ENCODE measurements at places on chromosomes 2 and 18.

GRCh38 chr2:45643543-45644542 is 7.6 kb upstream of the PRKCE start:
- peak; percentile 33 for DNase-seq

DNA sequence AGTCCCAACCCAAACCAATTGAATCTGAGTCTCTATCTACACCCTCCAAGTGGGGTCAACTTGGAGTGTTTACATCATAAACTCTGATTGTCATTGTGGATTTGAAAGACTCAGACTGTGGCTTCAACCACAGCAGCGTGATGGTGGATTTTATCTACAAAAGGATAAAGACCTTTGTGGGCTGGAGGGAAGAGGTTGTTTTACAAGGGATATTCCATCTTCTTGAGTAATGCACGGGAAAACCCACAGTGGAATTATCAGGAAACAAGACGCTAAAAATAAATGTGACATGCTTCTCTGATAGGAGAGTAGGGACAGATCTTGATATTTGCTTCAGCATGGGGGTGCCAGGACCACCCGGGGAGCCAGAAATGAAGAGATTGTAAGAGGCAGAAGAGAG is 93.5 kb downstream of the LPIN1 start:
- no peak for DNase-seq

DNA sequence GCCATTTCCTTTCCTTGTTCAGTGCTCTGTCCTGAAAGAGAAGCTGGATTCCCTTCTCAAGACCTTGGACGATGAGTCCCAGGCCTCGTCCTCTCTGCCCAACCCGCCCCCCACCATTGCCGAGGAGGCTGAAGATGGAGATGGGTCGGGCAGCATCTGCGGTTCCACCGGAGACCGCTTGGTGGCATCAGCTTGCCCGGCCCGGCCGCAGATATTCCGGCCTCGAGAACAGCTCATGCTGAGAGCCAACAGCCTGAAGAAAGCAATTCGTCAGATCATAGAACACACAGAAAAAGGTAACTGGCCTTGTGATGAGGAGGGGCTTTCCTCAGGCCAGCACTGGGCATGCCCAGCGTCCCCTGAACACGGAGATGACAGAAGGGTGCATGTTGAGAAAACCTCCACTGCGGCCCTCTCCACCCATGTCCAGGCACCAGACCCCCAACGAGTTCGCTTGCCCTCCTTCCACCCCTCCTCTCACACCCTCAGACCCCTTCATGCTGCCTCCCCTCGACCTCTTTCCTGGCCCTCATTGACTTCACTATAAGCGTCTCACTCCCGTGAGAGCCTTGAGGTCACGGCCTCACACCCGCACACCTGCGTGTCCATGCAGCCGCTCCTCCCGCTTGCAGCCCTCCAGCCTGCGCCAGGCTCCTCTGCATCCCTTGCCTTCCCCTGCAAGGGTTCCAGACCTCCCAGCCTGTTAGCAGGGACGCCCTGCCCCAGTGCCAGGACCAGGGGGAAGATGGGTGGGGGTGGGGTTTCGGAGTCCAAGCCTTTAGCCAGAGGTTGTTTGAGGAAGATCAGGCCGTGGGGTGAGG is 95.0 kb downstream of the DGKD start:
- no peak for DNase-seq

DNA sequence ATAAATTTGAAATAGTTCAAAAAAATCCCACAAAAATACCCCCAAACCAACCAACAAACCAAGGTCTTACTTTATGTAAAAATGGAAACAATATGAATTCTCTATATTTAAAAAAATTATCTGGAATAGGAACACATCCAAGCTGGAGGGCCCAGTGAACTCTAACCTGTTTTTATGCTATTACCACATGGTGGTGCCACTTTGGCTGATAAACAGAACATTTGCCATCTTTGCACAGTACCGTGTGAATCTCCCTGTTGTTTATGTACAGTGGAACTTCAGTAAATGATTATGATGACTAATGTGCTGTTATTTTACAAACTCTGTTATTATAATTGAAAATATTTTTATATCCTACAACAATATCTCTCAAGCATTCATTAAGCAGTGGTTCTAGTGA is 145.3 kb upstream of the SMAD7 start:
- DNase-seq: peak; percentile 33

- no peak for DNase-seq
These were observed 7.4 kb upstream of the TMEM87B start for GRCh38 chr2:112047537-112048235.

GRCh38 chr2:64401529-64401880 is 52.5 kb upstream of the LGALSL start:
- no peak for DNase-seq

DNA sequence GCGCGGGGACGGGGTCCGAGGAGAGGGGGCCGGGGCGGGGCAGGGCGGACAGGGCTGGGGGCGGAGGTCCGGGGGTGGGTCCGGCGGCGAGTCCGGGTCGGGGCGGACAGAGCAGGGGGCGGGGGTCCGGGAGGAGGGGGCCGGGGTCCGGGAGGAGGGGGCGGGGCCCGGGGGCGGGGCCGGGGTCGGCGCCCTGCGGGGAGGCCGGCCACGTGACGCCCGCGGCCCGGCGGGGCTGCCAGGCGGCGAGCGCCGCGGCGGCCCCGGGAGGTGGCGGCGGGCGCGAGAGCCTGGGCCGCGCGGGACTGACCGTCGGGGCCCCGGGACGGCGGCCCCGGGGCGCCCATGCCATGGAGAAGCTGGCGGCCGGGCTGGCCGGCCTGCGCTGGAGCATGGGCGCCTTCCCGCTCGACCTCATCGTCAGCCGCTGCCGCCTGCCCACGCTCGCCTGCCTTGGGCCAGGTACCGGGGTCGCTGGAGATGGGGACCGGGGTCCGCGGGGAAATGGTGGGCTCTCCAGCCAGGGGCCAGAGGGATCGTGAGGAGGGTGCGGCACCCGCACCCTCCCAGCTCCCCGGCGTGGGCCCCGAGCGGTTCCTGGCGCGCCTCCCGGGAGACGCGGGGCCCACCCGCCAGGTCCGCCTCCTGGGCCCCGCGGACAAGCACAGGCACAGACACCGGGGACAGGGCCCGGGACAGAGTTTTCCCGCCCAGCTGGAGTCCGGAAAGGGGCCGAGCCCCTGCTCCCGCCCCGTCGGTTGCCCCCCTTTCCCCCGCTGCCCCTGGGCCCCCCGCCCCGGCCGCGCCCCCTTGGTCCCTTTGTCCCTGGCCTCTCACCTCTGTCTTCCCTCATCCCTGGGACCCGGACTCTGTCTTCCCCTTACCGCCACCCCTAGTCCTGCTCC is at the start of gene GAREM2:
Gene GAREM2, plus strand, starts transcription at position 218 of the 905 bp plus-strand sequence. Its CDS starts 133 bp downstream, at position 351.
- no peak for DNase-seq

- DNase-seq: no peak
These were observed 38.5 kb upstream of the RMP24 start for GRCh38 chr18:35933982-35934381.

GRCh38 chr18:55003695-55004094 is 44.4 kb upstream of the CCDC68 start:
- DNase-seq: no peak

- no peak for DNase-seq
These were observed 29.6 kb upstream of the RNU4ATAC start for GRCh38 chr2:121501031-121501430.

- no peak for DNase-seq
These were observed 129.0 kb downstream of the SOCS6 start for GRCh38 chr18:70417847-70418246.

- DNase-seq: no peak
These were observed 57.3 kb upstream of the SULT1C3 start for GRCh38 chr2:108182489-108182888.

DNA sequence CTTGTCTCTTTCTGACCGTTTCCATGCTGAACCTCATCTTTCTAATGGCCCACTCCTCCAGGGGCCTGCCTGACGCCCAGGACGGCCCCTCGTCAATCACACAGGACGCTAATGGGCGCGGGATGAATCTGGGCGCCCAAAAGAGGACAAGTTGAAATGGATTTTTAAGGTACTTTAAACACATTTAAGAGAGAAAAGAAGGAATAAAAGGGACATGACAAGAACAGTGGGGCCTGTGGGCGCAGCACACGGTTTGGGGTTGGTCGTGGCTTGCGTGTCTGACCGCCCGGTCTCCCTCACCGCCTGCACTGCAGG is 607 bp upstream of the UBE2F start:
- no peak for DNase-seq

- peak; percentile 59 for DNase-seq
These were observed 38.9 kb downstream of the KDM3A start for GRCh38 chr2:86480105-86480504.

GRCh38 chr2:23377771-23378170 is 7.2 kb upstream of the KLHL29 start:
- DNase-seq: no peak

DNA sequence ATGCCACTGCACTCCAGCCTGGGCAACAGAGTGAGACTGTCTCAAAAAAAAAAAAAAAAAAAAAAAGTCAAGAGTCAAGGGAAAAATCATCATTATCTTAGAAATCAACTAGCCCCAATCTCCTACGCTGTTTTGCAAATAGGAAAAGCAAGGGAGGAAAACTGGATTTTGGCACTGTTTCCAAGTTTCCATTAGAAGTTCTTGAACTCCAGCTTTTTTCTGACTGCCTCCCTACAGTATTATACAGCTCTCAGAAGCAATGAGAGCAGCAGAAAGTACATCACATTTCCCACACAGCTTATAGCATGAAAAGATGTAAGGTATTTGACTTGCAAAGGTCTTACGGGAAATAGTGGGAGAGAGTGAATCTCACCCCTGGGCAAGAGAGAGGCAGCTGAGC is 127.8 kb downstream of the OSR1 start:
- no peak for DNase-seq

DNA sequence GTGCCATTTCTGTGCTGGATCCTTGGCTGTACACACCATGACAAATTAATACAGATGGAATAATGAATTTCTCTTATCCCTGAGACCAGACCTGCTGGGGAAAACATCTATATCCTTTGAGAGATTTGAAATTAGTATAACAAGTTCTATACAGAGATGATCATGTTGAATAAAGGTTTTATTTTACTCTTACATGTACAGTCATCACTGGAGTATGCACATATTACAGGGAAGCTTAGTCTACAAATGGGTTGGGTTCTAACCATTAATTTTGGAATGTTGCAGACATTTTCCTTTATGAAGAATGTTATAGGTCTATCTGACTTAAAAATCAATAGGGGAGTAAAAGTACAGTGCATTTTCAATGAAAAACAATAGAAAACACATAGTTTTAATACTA is 29.9 kb upstream of the MMADHC start:
- no peak for DNase-seq

DNA sequence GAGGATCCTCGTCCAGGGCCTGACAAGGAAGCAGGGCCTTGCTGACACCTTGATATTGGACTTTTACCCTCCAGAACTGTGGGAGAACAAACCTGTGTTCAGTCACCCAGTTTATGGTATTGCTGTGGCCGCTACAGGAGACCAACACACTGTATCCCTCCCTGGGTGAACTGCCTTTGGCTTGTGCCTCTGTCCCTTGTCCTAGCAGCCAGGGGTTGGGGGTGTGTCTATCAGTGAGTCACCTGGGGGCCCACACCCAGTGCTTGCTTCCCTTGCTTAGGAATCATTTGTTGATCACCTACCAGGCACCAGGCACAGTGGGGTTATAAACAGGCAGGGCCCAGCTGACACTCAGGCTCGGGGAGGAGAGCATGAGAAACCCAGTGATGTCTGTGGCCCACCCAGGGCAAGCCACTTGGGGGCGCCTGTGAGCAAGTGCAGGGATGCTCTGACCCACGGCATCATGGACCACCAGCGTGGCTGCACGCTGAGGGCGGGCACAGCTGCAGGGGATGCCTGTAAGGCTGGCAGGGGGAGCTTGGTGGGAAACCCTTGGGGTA is 17.1 kb downstream of the TMEM185B start:
- no peak for DNase-seq

DNA sequence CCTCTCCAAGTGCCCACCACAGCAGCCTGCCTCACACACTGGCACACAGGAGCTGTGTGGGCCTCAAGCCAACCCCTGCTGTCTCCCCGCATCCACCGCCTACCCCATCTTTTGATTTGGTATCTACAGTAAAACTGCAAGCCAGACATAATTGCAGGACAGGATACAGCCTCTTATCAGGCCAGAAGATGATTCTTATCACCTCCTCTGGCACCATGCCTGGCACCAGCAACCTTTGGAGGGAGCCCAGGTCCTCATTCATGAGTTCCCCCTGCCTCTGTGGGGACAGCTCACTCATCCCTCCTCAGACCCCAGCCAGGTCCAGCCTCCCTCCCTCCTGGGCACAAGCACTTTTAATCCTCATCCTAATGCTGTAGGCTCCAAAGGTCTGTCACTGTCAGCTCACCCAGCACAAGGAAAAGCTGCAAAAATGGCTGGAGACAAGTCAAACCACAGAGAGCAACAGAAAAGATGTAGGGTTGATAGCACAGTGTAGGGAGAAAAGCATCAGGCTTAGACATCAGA is 9.7 kb downstream of the RAB11FIP5 start:
- no peak for DNase-seq

- peak; percentile 38 for DNase-seq
These were observed 191.9 kb upstream of the TCF4 start for GRCh38 chr18:55779691-55780585.

- peak; percentile 7 for DNase-seq
These were observed 27.8 kb downstream of the MBD5 start for GRCh38 chr2:148048475-148049221.

- DNase-seq: no peak
These were observed 94.0 kb downstream of the PLB1 start for GRCh38 chr2:28589746-28590463.

- peak; percentile 46 for DNase-seq
These were observed 10.8 kb downstream of the GLS start for GRCh38 chr2:190891372-190891771.

- DNase-seq: no peak
These were observed 319.3 kb upstream of the MMADHC start for GRCh38 chr2:149906886-149907285.

- no peak for DNase-seq
These were observed 32.3 kb upstream of the NEB start for GRCh38 chr2:151766437-151767153.

DNA sequence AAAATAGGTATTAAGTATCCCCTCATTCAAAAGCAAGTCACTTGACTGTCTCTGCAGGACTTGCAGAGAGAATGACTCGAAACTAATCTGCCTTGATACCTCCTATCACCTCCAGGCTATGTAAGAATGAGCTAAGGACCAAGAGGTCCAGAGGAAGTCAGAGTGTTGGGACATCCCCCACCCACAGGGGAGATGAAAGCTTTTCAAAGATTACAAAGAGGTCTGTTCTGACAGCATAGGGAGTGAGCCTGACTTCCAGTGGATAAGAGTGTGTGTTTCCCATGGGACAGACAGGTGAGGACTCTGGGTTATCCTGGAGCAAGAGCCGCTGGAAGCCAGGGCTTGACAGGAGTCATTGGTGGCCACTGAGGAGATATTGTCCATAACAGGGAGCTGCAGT is 85.0 kb upstream of the TACR1 start:
- DNase-seq: no peak

DNA sequence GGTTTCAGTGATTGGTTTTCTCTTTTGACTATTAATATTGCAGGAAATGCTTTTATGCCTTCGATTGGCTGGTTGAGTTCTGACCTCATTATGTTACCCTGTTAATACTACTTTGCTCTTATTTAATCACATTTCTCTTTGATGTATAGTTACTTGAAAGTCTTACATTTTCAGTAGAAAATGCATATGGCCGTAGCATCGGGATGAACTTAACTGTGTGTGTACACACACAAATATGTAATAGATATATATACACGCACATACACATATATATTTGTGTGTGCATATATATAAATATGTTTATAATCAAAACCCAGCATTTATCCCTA is 1.6 kb downstream of the EPC2 start:
- no peak for DNase-seq

Measured in pons (tissue), 1 donor.